B cell (primary cell): ENCODE measurements at places on chromosomes 5 and 9. TPM values are rescaled to one million over a fixed set of nuclear protein-coding genes. Genes with fewer than 3 reads are reported as not detected.

SPINK7 gene
- not detected in 2 replicates for total RNA-seq

PCDHA3 gene
- not detected in 2 replicates for total RNA-seq

SPEF2 gene
- total RNA-seq, result 0.59 and 1.00 TPM in 2 replicates

ACTBL2 gene
- total RNA-seq, result not detected in 2 replicates

ROPN1L gene
- total RNA-seq, result 0.34 and 0.91 TPM in 2 replicates

CDK9 gene
- total RNA-seq, result 167 and 176 TPM in 2 replicates

SLC46A2 gene
- not detected in 2 replicates for total RNA-seq

MARCOL gene
- not detected in 2 replicates for total RNA-seq

PCDHAC1 gene
- not detected in 2 replicates for total RNA-seq

PCDHGB2 gene
- total RNA-seq, result 3.3 and 3.9 TPM in 2 replicates

THOC3 gene
- 31.7 and 35.3 TPM in 2 replicates for total RNA-seq

ZNG1E gene
- 83.5 and 84.7 TPM in 2 replicates for total RNA-seq

FAM174A gene
- 6.1 TPM in 2 replicates for total RNA-seq

TLX3 gene
- total RNA-seq, result not detected in 2 replicates

ADAMTSL2 gene
- not detected in 2 replicates for total RNA-seq

KIF4B gene
- total RNA-seq, result not detected in 2 replicates

SLC6A7 gene
- total RNA-seq, result not detected in 2 replicates

MOB3B gene
- 7.3 and 7.6 TPM in 2 replicates for total RNA-seq

PNPLA7 gene
- 18.7 and 22.6 TPM in 2 replicates for total RNA-seq

OR1J2 gene
- not detected in 2 replicates for total RNA-seq

LCN6 gene
- total RNA-seq, result not detected in 2 replicates

MRPL22 gene
- total RNA-seq, result 21.4 and 32.5 TPM in 2 replicates

PDGFRB gene
- total RNA-seq, result 3.4 and 3.6 TPM in 2 replicates

ZNF367 gene
- total RNA-seq, result 1.7 and 2.2 TPM in 2 replicates

NEURL1B gene
- 0.12 and 0.17 TPM in 2 replicates for total RNA-seq

TLR4 gene
- 3.7 and 4.5 TPM in 2 replicates for total RNA-seq

BTNL3 gene
- total RNA-seq, result not detected in 2 replicates

FOXD4L5 gene
- 0.79 and 1.0 TPM in 2 replicates for total RNA-seq

DOCK2 gene
- total RNA-seq, result 330 and 342 TPM in 2 replicates

SPOCK1 gene
- total RNA-seq, result not detected in 2 replicates

FOXD4L3 gene
- total RNA-seq, result 0.22 TPM in 2 replicates

EGFLAM gene
- not detected in 2 replicates for total RNA-seq

PKD2L2 gene
- 0.37 and 0.63 TPM in 2 replicates for total RNA-seq

RASEF gene
- not detected in 2 replicates for total RNA-seq

PCDHGB6 gene
- total RNA-seq, result 2.1 and 2.2 TPM in 2 replicates

ZNF483 gene
- 3.0 and 3.3 TPM in 2 replicates for total RNA-seq

TMEM252 gene
- not detected in 2 replicates for total RNA-seq

HTR4 gene
- total RNA-seq, result not detected in 2 replicates

ARSI gene
- 0.10 TPM in 1 of 2 replicates, not detected in the other for total RNA-seq

MEIKIN gene
- total RNA-seq, result 0.75 TPM in 1 of 2 replicates, not detected in the other

PCDHB7 gene
- total RNA-seq, result not detected in 2 replicates

DIPK1B gene
- total RNA-seq, result 9.2 and 9.6 TPM in 2 replicates

COL23A1 gene
- 0.10 and 0.20 TPM in 2 replicates for total RNA-seq

NDUFB6 gene
- 11.1 and 13.6 TPM in 2 replicates for total RNA-seq

ADRA1B gene
- not detected in 2 replicates for total RNA-seq

IL5 gene
- not detected in 2 replicates for total RNA-seq

MAMDC4 gene
- total RNA-seq, result 5.4 and 7.6 TPM in 2 replicates

SPATA31A1 gene
- total RNA-seq, result not detected in 2 replicates

ANXA2R gene
- total RNA-seq, result 19.3 and 20.0 TPM in 2 replicates
